ENCODE measurements at places on chromosomes 6 and 20. TPM values are rescaled to one million over a fixed set of nuclear protein-coding genes. Genes with fewer than 3 reads are reported as not detected.

DCBLD1 gene
- 2.9 TPM for polyA plus RNA-seq

PTPRA gene
- 8.2 TPM for polyA plus RNA-seq

GNAS gene
- polyA plus RNA-seq, result 1,469 TPM

ATP6V1G2 gene
- 1.7 TPM for polyA plus RNA-seq

GMPR gene
- polyA plus RNA-seq, result 235 TPM

C6orf163 gene
- 0.41 TPM for polyA plus RNA-seq

All from psoas muscle (tissue), 8 donors.